Upper lobe of right lung (tissue), 1 donor: ENCODE measurements at places on chromosomes 11 and 22. TPM values are rescaled to one million over a fixed set of nuclear protein-coding genes. Genes with fewer than 3 reads are reported as not detected.

TMEM151A gene
- 0.41 TPM for total RNA-seq

TTC36 gene
- total RNA-seq = 1.9 TPM

OR56B1 gene
- 0.17 TPM for total RNA-seq

OR4X2 gene
- not detected for total RNA-seq

NRGN gene
- total RNA-seq = 79.9 TPM

MS4A6A gene
- total RNA-seq = 112 TPM

SCUBE1 gene
- total RNA-seq = 36.0 TPM

BEST1 gene
- total RNA-seq = 9.6 TPM

POU2AF1 gene
- 2.5 TPM for total RNA-seq

PIH1D2 gene
- total RNA-seq = 1.3 TPM

KCNJ5 gene
- total RNA-seq = 8.5 TPM

SMTNL1 gene
- not detected for total RNA-seq

OR5P2 gene
- 1.3 TPM for total RNA-seq

RELA gene
- total RNA-seq = 68.2 TPM

KRTAP5-9 gene
- total RNA-seq = not detected

SDHD gene
- total RNA-seq = 90.1 TPM

CHST1 gene
- total RNA-seq = 4.9 TPM

TNNI2 gene
- 6.9 TPM for total RNA-seq

HBG1 gene
- total RNA-seq = not detected

SLC6A5 gene
- total RNA-seq = not detected

CHKA gene
- total RNA-seq = 53.3 TPM

TRIM34 gene
- total RNA-seq = 10.4 TPM

FAM111B gene
- total RNA-seq = 0.87 TPM

AIFM3 gene
- 5.7 TPM for total RNA-seq

OR5I1 gene
- total RNA-seq = not detected

MMP10 gene
- total RNA-seq = 0.23 TPM

ELF5 gene
- total RNA-seq = 10.7 TPM

KCTD14 gene
- total RNA-seq = 13.6 TPM

GAL3ST1 gene
- total RNA-seq = 2.5 TPM

NCR3LG1 gene
- 5.6 TPM for total RNA-seq

KCNQ1 gene
- total RNA-seq = 52.9 TPM

KCNA4 gene
- 2.1 TPM for total RNA-seq

LMO2 gene
- total RNA-seq = 65.1 TPM

C22orf31 gene
- not detected for total RNA-seq

CHADL gene
- total RNA-seq = 3.4 TPM

C11orf65 gene
- 0.46 TPM for total RNA-seq

MISFA gene
- total RNA-seq = 4.6 TPM

LMO1 gene
- total RNA-seq = not detected

HBG2 gene
- 1.0 TPM for total RNA-seq

TRIM29 gene
- total RNA-seq = 3.4 TPM

PARVG gene
- 65.9 TPM for total RNA-seq

SAA4 gene
- not detected for total RNA-seq

TRIM22 gene
- 203 TPM for total RNA-seq

SERPING1 gene
- total RNA-seq = 490 TPM

CENPM gene
- total RNA-seq = 1.3 TPM

CABP7 gene
- total RNA-seq = not detected

TP53I11 gene
- 110 TPM for total RNA-seq

SUSD2 gene
- total RNA-seq = 277 TPM

UBASH3B gene
- total RNA-seq = 42.2 TPM

RIMBP3B gene
- total RNA-seq = 0.09 TPM

ESAM gene
- total RNA-seq = 164 TPM

GNB1L gene
- total RNA-seq = 7.8 TPM
